ENCODE measurements at places on chromosomes 1 and 21. TPM values are rescaled to one million over a fixed set of nuclear protein-coding genes. Genes with fewer than 3 reads are reported as not detected.
A peak's percentile ranks its signal among the peaks of the same experiment; 100 is the strongest.

The SFPQ gene
- 144 TPM for total RNA-seq

DNA sequence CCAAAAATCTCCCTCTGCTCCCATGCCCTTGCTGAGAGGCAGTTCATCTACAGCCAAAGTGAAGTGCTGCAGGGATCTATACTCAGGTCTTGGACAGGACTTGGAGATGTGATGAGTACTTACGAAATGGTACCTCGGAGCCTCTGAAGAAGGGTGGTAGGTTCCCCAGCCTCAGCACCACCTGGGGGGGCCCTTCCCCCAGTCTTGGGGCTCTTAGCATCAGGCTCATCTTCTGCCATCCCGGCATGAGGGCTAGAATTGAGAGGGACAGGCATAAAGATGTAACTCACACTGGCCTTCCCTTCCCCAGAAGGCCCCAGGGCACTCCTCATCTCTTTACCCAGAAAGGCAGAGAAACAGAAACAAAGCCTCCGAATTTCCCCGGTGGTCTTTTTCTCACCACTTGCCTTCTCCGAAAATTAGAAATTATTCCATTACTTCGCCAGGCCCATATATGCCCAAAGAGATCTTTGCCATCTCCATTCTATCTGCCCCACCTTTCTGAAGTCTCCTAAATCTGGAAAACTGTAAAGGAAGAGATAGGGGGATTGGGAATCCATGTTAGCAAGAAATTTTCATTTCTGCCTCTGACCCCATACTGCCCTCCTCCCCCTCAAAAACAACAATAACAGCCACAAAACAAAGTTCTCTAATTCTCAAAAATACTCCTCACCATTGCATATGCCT lies 827 bp downstream of the RFX5 start:
- DNase-seq, result no peak

GRCh38 chr1:95168761-95169351 lies 51.7 kb downstream of the TLCD4 start:
- DNase-seq, result no peak

- DNase-seq, result peak; percentile 91
These were observed 125.4 kb upstream of the TMEM51 start for GRCh38 chr1:15028102-15028501.

- DNase-seq, result no peak
These were observed 132.7 kb downstream of the DMRTB1 start for GRCh38 chr1:53591924-53592323.
